Stimulated activated CD4-positive, alpha-beta T cell treated with anti-CD3 and anti-CD28 coated beads, Interleukin-1b, Interleukin-23, amount 100 ng/mL, for 24 hours (primary cell): ENCODE measurements at places on chromosomes 4 and X.

- no peak for DNase-seq
Measured at GRCh38 chrX:106973433-106974149, 26.4 kb downstream of the MORC4 start.

GRCh38 chr4:42150653-42151567, 1.5 kb downstream of the BEND4 start:
- no peak for DNase-seq

GRCh38 chr4:122742933-122743829, 10.7 kb downstream of the BBS12 start:
- DNase-seq, result no peak

DNA sequence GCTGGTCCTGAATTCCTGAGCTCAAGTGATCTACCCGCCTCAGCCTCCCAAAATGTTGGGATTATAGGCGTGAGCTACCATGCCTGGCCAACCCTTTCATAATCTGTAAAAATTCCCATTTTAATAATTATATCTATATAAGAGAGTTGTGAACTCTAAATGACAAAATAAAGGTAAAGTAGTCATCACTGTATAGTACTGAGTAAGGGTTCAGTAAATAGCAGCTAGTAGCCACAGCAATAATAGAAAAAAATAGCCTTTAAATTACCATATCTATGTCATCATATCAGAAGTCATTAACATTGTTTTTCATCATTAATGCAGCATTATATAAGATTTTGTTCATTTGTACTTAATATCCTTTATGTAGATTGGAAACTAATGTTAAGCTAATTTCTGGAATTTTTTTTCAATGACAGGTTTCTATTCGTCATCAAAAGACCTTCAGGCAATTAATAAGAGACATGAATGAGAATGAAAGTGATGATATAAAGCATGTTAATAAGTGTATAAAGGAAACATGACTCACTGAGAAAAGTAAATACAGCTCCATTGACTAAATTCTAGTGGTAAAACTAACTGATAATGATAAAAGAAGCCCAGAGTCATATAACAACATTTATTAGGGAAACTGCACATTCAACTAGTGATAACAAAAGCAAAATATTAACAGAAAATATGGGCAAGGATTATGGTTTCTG, 85.9 kb upstream of the UGT8 start:
- DNase-seq, result no peak

DNA sequence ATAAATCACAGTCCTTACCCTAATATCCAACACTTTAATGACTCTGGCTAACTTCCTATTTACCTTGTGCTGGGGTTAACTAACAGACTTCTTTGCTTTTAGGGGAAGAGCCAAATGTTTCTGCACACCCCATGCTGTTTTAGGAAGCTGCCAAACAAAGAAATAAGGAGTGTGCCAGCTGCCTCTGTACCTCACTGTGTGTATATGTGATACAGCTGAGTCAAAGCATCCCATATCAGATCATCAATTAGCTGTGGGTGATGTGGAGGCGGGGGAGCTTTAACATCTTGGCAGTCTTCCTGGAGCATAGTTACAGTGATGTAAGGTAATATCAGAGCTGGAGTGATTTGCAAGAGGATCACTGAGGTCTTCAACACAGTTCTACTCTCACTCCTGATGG, 95.4 kb downstream of the COL25A1 start:
- DNase-seq, result no peak

DNA sequence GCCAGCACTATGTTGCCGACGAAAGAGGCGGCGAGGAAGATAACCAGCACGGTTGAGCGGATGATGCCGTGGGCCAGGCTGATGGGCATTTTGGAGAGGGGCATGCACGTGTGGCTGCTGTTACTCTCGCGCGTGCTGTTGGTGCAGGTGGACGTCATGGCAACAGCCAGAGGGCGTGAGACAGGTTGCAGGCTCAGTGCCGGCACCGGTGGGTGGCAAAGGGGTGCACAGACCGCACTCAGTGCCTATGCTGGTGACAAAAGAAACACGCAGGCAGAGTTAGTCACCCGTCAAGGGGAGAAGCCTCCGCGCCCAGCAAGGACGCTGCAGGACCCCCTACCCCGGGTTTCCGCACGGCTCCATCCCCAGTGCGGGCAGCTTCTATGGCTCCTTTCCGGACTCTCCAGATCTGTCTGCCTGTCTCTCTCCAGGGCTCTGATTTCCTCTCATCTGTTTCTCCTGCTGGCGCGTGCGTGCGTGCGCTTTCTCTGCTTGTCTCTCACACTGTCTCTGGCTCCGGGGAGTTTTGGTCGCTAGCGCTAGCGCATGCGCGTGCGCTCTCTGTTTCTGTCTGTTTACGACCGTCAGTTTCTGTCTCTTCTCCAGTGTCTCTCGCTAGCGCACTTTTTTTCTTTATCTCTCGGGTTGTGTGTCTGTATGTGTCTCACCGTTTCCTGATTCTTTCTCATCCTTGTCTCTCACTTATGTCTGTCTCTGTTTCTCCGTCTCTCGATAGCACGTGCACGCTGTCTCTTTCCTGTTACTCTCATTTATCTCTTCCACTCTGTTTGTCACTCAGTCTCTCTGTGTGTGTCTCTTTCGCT, 2.1 kb downstream of the GPR101 start:
- no peak for DNase-seq

GRCh38 chr4:67036791-67037190, 508.5 kb downstream of the CENPC start:
- no peak for DNase-seq

- no peak for DNase-seq
Measured at GRCh38 chr4:42265782-42266602, 113.5 kb upstream of the BEND4 start.

- DNase-seq, result no peak
Measured at GRCh38 chr4:43244688-43245382, 352.3 kb downstream of the GRXCR1 start.

- DNase-seq, result no peak
Measured at GRCh38 chr4:2907706-2908293, 55.4 kb downstream of the NOP14 start.

GRCh38 chr4:56062526-56063145, 113.9 kb downstream of the CEP135 start:
- no peak for DNase-seq

GRCh38 chr4:57494821-57495220, 384.6 kb upstream of the IGFBP7 start:
- no peak for DNase-seq

GRCh38 chr4:112680996-112681395, 44.1 kb downstream of the LARP7 start:
- DNase-seq, result no peak

DNA sequence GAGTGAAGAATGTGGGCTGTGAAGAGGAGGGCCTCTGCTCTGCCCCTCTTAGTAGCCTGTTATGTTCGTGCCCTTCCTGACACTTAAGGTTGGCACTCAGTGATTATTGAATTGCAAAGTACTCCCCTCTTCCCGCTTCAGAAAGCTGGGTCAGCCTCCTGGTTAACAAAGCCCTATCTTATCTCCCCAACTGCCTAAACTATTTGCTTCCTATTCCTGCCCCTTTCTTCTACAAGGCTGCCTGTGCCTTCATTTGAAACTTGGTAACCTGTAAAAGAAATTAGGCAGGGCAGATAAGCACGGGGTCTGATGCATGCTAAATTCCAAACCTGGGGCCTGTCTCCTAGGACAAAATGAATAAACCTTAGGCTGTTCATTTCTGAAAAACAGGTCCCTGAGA, 23.1 kb upstream of the TMEM150C start:
- DNase-seq, result no peak

- no peak for DNase-seq
Measured at GRCh38 chr4:94115687-94116086, 92.0 kb upstream of the SMARCAD1 start.

DNA sequence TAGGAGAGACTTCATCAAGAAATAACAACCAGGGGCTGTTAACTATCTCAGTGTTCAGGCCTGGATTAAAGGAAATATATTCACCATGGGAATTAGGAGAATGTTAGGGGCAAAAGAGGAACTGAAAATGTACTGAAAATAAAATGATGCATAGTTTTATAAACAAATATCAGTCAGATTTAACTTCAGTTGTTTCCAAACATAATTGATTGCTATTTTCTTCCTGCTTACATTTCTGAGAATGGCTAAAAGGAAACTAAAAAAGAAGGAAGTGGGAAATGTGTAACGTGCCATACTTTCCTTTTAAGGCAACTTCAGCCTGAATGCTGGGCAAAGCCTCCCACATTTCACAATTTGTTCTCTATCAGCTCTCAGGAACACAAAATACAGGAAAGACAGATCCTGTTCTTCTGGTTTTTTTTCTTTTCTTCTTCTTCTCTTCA, 178.1 kb downstream of the MAML3 start:
- no peak for DNase-seq
